Caco-2 (cell line): ENCODE measurements at places on chromosomes 11 and 22.

GRCh38 chr11:86681483-86681756, 9.0 kb upstream of the ME3 start:
- DNase-seq, result no peak

DNA sequence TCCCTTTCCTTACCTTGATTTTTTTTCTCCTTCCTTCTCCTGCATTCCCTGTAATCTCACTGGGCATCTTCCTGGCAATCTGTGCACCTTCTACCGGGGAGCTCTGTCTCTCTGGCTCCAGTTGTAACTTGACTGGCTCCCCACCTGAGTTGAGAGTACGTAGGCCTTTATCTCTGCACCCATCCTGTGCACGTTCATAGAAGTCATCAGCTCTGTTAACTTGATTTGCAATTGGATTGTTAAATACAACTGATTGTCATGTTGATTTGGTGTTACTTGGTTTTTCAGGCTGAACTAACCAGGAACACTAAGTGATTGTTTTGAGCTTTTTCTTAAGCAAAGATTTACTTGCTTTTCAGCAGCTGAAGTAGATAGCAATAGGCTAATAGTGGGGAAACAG, 11.8 kb downstream of the SWAP70 start:
- DNase-seq, result no peak

- no peak for DNase-seq
Observed at GRCh38 chr22:36510384-36510783, 3.5 kb upstream of the FOXRED2 start.

DNA sequence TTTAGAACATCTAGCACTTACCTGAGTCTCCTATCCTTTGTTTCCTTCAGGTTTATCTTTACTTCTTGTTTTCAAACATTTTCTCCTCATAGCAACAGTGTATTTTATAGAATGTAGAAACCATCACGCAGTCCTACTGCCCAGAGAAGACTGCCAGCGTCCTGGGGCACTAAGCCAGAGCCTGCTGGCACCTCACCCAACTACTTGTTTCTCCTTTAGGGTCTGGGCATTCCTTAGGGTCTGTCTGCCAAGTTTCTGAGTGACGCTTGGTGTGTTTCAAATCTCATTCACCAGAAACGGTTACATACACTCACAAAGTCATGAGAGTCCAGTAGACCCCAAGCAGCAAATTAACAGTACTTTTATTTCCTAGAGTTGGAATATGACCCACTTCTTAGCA, 49.6 kb upstream of the SLC25A1 start:
- no peak for DNase-seq

DNA sequence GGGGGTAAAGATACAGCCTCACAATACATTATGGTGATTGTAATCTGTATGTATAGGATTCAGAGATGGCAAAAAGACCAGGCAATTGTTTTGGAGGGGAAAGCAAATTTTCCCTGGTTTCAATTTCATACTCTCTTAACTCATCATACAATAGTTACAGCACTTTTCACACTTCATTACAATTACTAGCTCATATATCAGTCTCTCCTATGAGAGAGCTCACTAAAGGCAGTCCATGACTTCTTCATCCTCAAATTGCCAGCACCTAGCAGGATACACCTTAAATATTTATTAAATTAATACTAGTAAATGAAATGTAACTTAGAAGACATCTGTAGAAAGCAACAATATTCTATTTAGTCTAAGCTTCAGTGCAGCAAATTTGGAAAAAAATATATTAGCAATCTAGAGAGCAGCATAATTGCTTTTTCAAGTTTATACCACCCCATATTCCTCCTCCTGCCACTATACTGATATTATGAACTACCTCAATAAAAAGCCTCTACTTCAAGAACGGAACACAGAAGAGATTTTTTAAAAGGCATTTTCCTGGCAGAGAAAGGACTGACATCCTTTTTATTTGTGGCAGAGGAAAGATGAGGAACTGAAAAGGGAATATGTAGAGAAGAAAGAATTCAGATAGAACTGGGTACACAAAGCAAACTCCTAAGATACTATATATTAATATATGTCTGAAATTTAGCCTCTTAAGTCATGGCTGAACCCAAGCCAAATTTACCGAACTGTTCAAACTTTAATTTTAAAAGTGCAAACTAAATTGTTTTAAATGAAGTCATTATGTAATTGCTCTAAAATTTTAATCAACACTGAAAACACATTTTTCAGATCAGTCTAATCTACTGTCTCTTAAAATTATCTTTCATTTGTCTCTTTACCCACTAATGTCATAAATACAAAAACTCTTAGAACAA, 27.7 kb downstream of the PICALM start:
- no peak for DNase-seq

DNA sequence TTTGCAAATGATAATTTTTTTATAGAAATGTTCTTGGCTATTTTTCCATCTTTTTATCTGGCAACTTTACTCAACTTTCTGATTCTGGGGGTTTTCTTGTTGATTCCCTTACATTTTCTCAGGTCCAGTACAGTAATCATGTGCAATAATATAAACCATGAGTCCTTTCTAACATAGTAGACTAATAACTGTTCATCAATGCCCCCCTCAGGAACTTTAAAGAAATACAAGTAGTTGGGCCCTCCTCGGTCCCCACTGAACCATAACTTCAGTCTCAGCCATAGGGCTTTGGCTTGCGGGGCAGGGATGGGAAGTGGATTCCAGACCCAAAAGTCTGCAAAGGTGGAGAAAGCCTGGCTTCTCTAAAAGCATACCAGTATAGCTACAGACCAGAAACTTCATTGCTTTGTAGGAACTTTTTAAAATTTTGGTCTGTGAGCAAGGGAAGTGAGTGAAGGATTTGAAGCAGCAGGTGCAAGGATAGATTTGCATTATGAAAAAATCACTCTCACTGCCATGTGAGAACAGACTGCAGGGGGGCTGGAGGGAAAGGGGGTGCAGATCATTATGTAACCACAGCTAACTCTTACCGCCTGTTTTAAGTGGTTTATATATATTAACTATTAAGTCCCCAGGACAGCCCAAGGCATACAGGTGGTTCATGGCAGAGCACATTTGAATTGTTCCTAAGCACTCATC, 10.4 kb upstream of the TUB start:
- DNase-seq, result no peak

GRCh38 chr11:69861901-69862300, 42.7 kb upstream of the FGF3 start:
- DNase-seq, result peak; percentile 19

- DNase-seq, result no peak
Observed at GRCh38 chr11:111448831-111449557, 63.2 kb downstream of the BTG4 start.

DNA sequence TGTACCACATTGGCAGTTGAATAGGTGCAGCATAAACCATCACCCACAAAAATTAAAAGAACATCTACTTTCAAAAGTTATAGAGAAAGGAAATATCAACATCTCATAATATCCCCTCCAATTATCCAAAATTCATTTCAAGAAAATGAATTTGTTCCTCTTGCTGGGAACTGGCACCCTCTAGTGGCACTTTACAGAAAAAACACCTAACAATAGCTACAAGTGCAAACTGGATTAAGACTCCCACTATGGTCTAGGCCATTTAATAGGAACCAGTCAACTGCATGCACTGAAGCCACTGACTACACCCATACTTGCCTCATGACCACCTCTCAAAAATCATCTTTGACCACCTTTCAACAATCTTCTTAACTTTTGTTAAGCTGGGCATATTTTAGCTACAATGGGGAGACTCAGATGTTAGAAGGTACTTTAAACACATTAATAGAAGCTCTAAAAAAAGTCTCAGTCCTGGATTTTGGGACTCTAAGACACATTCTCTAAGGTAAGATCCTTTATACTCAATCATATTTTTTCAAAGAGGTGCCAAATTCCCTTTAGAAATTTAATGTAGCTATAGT, 17.3 kb downstream of the TRAF6 start:
- DNase-seq, result no peak

GRCh38 chr22:37329238-37330140, 47.2 kb downstream of the CYTH4 start:
- DNase-seq, result no peak

- DNase-seq, result no peak
Observed at GRCh38 chr11:33778675-33779074, 4.4 kb upstream of the FBXO3 start.

DNA sequence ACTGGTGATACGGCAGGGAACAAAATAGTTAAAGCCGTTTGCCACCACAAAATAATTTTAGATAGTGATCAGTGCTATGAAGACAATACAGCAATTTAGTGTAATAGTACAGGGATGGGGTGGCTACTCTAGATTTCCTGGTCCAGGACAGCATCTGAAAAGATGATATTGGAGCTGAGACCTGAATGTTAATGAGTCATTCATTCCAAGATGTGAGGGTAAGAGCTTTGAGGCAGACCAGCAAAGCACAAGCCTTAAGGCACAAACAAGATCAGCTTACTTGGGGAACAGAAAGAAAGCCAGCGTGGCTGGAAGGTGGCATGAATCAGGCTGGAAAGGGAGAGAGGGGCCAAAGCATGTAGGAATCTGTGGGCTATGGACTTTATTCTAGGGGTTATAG, 132.3 kb downstream of the TRIM44 start:
- DNase-seq, result no peak

DNA sequence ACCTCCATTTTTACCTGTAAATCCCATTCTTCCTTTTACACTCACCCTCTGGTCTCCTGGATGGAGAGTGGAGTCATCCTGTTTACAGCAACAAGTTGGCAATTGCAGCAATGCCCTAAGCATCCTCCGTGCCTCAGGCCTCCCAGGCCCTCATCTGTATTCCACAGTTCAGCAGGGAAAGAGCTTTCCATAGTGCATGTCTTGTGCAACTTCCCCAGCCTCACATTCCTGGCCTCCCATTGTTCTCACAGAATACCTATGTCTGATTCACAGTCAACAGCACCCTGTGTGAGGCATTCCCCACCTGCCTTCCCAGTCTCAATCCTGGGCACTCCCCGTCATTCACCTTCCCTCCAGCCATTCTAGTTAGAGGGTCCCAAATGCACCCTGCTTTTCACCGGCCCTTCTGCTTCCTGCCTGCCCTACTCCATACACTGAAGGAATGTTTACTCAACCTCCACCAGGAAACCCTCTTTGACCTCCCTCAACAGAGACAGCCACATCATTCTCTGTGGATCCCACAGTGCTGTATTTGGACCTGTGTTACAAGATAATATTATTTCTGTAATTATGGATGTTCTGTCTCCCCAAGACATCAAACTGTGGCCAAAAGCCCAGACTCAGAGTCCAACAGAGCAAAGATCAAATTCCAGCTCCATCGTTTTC, 405.7 kb downstream of the BUD13 start:
- DNase-seq, result peak; percentile 76

- DNase-seq, result no peak
Observed at GRCh38 chr11:65793625-65794400, 7.0 kb downstream of the OVOL1 start.

GRCh38 chr11:112656772-112657428, 304.3 kb upstream of the NCAM1 start:
- DNase-seq, result no peak

DNA sequence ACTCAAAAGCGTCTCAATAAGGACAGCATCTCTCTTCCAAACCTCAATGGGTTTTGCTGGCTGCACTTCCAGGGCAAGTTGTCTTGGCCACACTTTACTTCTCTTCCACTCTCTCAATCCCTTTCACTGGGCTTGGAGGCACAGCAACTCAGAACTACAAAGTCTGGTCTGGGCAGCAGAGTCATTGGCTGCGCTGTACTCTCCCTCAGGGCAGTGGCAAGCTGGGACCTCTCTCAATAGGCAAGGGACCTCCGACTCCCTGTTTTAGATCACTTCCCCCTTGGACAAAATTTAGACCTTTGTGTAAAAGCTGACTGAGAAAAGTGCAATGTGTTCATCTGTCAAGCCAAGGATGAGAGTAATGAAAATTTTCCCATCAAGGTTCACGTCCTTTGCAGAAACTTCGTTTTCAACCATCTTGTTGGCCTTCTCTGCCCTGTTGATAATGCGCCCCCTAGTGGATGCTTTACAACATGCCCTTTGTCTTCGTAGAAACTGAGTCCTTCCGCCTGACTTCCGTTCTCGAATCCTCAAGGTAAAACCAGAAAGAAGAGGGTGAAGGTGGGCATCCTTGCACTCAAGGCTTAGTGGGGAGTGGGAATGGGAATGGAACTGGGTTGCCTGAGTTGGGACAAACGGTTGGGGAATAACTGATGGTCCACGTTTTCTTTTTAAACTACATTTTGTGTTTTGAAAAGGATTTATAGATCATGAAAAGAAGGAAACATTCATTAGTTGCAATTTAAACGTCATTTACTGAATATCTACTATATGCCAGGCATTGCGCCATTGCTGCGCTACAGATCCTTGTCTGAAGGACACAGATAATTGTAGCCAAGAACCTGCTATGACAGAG, 99.1 kb downstream of the CD44 start:
- DNase-seq, result peak; percentile 71

- DNase-seq, result no peak
Observed at GRCh38 chr22:42967933-42968332, 47.0 kb downstream of the PACSIN2 start.

DNA sequence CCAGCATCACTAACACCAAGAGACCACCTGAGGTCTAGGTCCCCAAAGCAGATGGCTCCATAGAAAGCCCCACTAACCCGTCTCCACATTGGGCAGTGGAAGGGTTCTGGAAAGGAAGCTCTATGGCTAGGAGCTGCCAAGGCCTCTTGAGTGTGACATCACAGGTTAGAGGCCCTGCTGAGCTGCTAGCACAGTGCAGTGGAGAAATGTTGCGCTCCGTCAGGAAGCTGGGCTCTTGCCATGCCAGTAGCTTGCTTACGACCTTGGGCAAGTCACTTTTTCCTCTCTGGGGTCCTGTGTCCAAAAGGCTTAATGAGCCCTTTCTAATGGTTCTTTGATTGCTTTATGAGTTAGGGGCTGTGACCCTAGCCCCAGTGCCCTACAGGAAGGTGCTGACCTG, 10.6 kb downstream of the PIK3IP1 start:
- no peak for DNase-seq

DNA sequence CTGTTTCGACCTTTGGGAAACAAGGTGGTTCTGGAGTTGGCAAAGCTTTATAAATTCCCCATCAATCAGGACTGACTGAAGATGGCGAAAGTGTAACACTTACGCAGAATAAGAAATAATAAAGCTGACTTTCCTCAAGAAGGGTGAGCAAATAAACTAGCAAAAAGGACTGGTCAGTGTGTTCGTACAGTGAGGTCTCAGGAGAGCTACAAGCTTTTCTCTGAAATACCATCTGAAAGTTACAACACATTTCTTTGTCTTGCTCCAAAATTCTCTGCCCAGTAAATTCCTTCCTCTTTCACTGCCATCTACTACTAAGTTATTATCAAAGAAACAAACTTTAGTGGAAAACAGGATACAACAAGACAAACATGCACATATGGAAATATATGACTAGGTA, 13.4 kb downstream of the PITPNB start:
- DNase-seq, result no peak
